ENCODE measurements at places on chromosomes 11 and 22. TPM values are rescaled to one million over a fixed set of nuclear protein-coding genes. Genes with fewer than 3 reads are reported as not detected.

The SLC6A5 gene
- polyA plus RNA-seq, result not detected

The PNPLA5 gene
- polyA plus RNA-seq, result not detected

The DEFB131B gene
- polyA plus RNA-seq, result not detected

The DDI1 gene
- polyA plus RNA-seq, result not detected

The PANX3 gene
- not detected for polyA plus RNA-seq
